Fibroblast of skin of right quadriceps (primary cell): ENCODE measurements at places on chromosomes 7 and 10.

- no peak for DNase-seq
These were observed 101.5 kb upstream of the PODXL start for GRCh38 chr7:131657881-131658280.

GRCh38 chr10:78785991-78786390 lies 282.8 kb upstream of the ZMIZ1 start:
- DNase-seq: no peak

DNA sequence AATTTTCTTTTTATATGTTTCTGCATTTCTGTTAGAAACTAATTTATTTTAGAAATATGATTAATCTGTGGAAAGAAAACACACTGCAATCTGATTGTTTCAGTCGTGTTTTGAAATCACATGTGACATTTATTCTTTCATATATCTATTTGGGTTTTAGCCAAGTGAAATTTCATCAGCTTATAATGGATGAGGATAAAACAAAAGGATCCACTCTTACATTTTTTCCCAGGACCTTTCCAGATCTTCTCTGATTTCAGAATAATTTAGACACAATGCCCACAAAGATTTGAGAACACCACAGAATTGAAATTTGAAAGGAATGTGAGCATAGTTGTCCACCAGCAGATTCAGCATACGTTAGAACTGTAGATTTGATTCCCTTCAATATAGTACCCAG lies 29.1 kb downstream of the CBLL1 start:
- no peak for DNase-seq

- no peak for DNase-seq
These were observed 509.0 kb upstream of the ZMIZ1 start for GRCh38 chr10:78559661-78560340.

- peak; percentile 67 for DNase-seq
These were observed 83.7 kb upstream of the EFCAB10 start for GRCh38 chr7:105664816-105665525.

- DNase-seq: no peak
These were observed 61.5 kb upstream of the GDF10 start for GRCh38 chr10:47238331-47239095.

DNA sequence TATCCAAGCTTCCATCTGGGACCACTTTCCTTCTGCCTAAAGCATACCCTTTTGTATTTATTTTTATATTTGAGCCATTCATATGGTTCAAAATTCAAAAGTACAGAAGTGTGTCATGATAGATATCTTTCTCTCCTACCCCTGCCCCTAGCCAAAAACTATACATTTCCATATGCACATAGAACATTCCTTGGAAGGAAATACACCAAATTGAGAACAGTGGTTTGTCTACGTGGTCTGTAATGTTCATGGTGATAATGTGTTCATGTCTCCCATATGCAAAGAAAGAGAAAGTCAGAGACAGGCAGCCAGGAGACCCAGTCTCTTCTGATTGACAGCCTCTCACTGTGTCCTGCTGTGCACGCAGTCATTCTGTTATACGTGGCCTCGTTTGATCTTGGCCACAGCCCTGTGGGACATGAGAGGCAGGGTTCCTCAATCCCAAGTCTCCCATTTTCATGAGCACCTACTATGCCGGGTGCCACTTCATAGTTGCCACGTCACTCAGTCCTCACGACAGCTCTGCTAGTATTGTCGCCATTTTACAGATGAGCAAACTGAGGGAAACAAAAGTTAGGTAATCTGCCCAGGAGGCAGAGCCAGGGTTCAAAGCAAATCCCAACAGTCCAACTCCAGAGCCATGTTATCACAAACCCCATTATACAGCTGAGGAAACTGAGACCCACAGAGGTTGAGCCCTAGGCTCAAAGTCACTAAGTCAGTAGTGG lies 8.0 kb upstream of the CDH23 start:
- no peak for DNase-seq

DNA sequence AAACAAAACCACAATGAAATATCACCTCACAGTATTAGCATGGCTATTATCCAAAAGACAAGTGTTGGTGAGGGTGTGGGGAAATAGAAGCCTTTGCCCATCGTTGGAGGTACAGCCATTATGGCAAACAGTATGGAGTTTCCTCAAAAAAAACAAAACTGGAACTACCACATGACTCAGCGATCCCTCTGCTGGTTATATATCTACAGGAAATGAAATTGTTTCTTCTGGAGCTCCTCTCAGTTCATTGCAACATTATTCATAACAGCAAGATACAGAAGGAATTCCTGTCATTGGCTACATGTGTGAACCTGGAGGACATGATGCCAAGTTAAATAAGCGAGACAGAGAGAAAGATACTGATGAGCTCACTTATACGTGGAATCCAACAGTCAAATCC lies 2.4 kb upstream of the UBE3C start:
- DNase-seq: peak; percentile 78

- DNase-seq: peak; percentile 56
These were observed 138.5 kb downstream of the LRRC4 start for GRCh38 chr7:127892488-127893314.

DNA sequence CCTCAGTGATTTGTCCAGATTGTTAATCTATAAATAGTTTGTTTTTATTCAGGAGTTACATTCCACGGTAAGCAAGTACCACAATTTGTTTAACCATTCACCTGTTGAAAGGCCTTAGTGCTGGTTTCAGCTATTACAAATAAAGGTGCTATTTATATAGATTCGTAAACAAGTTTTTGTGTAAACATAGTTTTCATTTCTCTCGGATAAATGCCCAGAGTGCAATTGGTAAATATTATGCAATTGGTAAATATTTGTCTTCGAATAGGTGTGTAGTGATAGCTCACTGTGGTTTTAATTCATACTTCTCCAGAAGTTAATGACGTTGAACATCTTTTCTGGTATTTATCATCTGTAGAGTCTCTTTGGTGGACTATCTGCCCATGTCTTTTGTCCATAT lies 76.4 kb upstream of the RSU1 start:
- no peak for DNase-seq

- DNase-seq: no peak
These were observed 133.5 kb upstream of the CDK13 start for GRCh38 chr7:39816462-39817060.

DNA sequence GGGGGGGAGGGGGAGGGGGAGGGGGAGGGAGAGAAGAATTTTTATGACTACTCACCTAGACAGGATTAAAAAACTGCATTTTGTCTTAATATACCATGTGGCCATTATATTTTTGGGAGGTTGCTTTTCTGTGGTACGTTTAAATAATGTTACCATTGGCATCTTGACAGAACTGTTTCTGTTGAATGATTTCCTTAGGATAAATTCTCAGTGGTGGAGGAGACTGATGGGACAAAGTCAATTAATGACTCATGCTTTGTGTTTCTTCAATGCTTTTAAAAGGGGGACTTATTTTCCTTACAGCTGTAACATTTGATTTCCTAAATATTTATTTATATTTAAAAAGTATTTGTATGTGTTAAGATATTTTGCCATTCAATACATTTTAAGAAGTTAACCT lies 13.7 kb downstream of the AGR2 start:
- no peak for DNase-seq

- DNase-seq: peak; percentile 34
These were observed 41.2 kb upstream of the VCL start for GRCh38 chr10:73956476-73957359.

- no peak for DNase-seq
These were observed 104.5 kb downstream of the GRM3 start for GRCh38 chr7:86748201-86748600.

GRCh38 chr7:4073750-4074149 lies 608.3 kb upstream of the FOXK1 start:
- no peak for DNase-seq

GRCh38 chr10:11175823-11176243 lies 158.2 kb downstream of the CELF2 start:
- no peak for DNase-seq

DNA sequence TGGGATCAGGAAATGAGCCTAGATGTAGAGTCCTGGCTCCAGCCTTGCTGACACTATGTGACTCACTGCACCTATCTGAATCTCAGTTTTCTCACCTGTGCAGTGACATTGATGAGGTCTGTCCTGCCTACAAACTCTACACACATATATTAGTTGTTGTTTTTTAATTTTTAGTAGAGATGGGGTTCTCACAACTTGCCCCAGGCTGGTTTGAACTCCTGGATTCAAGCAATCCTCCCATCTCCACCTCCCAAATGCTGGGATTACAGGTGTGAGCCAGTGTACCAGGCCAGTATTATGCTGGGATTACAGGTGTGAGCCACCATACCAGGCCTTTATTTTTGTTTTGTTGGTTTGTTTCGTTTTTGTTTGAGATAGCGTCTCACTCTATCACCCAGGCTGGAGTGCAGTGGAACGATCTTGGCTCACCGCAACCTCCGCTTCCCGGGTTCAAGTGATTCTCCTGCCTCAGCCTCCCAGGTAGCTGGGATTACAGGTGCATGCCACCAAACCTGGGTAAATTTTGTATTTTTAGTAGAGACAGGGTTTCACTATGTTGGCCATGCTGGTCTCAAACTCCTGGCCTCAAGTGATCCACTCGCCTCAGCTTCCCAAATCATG lies 11.8 kb upstream of the DDIT4 start:
- DNase-seq: no peak

- no peak for DNase-seq
These were observed 52.0 kb upstream of the ZNRF2 start for GRCh38 chr7:30232391-30232790.

DNA sequence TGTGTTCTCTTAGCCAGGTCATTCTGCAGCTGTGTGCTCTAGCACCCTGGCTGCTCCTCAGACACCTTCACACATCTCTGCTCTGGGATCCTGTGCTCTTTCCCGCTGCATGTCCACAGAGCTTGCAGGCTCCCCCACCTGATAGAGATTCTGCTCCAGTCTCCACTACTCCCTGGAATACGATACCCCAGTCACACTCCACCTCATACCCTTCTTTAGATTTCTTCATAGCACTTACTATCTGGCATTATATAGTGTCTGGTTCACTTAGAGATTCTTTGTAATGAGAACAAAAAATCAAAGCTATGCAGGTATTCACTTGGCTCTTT lies 88.0 kb downstream of the CELF2 start:
- no peak for DNase-seq

DNA sequence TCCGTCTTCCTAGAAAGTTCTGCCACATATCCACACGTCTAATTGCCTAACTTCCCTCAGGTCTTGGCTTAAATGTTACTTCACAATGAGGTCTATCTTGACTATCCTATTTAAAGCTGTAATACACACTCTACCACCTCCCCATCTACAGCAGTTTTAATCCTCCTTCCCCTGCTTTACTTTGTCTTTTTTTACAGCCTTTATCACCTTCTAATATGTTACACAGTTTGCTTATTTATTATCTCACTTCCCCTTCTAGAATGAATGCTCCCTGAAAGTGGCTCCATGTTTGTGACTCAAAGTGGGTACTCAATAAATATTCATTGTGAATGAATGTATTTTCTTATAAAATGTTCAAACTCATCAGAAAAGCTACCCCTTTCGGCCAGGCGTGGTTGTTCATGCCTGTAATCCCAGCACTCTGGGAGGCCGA lies 13.6 kb upstream of the MICU1 start:
- DNase-seq: no peak
